Fibroblast of lung (primary cell): ENCODE measurements at places on chromosomes 3 and 15. TPM values are rescaled to one million over a fixed set of nuclear protein-coding genes. Genes with fewer than 3 reads are reported as not detected.

DNA sequence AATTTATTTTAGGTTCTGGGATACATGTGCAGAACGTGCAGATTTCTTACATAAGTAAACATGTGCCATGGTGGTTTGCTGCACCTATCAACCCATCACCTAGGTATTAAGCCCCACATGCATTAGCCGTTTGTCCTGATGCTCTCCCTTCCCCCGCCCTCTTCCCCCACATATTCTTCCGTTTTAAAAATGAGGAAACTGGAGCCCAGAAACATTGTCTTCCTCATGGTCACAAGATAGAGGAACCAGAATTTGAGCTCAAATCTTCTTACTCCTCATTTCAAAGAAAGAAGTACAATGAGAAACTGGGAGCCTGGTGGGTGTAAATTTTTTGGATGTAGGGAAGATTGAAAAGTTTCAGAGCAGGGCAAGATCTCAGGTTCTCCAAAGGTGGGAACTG lies 56.1 kb upstream of the USP3 start:
- H3K4me1 ChIP-seq: no peaks in the 10 kb centered on the region
- H3K27me3 ChIP-seq: peaks cover 8% of the 10 kb centered on the region
- no peaks in the 10 kb centered on the region for H3K36me3 ChIP-seq
- no peak overlapping the region for H3K27ac ChIP-seq
- no peak for DNase-seq

DNA sequence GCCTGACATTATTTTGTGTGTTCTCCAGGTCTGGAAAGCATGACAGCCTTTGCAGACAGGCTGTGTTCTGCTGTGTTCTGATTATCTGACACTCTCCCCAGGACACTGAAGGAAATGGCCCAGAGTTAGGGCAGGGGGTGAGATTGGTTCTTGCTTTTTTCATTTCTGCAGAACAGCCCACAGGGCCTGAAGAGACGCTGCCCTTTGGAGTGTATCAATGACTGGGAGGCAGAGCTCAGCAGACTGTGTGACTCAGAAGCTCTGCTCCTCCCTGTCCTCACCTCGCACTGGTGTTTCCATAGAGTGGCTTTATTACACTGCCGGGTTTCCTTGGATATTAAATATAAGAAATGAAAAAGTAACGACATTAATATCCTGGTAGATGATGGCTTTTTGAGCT lies 523.6 kb downstream of the NTRK3 start:
- H3K4me3 ChIP-seq: no peak overlapping the region
- no peak for DNase-seq
- H3K4me1 ChIP-seq: no peaks in the 10 kb centered on the region
- H3K27me3 ChIP-seq: no peaks in the 10 kb centered on the region

- no peaks in the 10 kb centered on the region for H3K36me3 ChIP-seq
- no peak overlapping the region for H3K27ac ChIP-seq
- DNase-seq: no peak
- H3K4me3 ChIP-seq: no peak overlapping the region
- H3K27me3 ChIP-seq: no peaks in the 10 kb centered on the region
Observed at GRCh38 chr15:89058376-89058775, 29.9 kb upstream of the ABHD2 start.

DNA sequence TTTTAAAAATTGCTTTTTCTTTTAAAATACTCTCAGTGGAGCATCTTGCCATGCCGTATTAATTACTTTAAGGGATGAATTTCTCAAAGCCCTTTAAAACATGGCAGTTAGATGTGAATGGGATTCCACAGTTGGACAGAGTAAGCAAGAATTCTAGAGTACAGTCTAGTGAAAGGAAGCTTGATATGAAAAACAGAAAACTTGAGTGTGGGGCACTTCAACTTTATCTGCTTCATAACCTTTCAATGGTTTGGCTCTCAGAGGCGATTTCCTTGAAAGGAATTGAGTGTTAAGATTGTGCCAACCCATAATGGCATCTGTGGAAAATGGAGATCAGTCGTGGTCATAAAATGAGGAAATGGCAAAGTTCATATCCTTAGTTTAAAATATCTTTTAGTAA lies 127.7 kb upstream of the SAMMSON start:
- no peaks in the 10 kb centered on the region for H3K36me3 ChIP-seq
- no peak overlapping the region for H3K27ac ChIP-seq
- no peak for DNase-seq
- no peak overlapping the region for H3K4me3 ChIP-seq
- no peaks in the 10 kb centered on the region for H3K27me3 ChIP-seq

DNA sequence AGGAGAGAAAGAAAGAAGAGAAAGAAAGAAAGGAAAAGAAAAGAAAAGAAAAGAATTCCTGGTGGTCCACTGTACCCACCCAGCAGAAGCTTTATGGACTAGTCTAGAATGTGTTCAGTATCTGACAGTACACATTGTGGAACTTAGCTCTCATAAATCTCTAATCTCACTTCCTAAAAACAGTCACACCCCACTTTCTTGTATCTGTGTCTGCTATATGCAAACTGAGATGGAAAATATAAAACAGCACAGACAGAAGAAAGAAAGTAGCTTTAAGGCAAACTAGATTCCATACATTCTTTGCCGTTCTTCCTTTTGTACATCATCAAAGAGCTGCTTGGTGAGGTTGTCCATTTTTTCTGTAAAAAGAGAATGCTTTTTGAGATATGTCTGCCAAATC lies 41.1 kb upstream of the GNB5 start:
- no peak overlapping the region for H3K4me3 ChIP-seq
- no peak overlapping the region for H3K27ac ChIP-seq
- DNase-seq: no peak
- no peaks in the 10 kb centered on the region for H3K36me3 ChIP-seq
- no peaks in the 10 kb centered on the region for H3K27me3 ChIP-seq

- no peak for DNase-seq
- H3K27ac ChIP-seq: no peak overlapping the region
- no peak overlapping the region for H3K4me3 ChIP-seq
- H3K36me3 ChIP-seq: no peaks in the 10 kb centered on the region
Observed at GRCh38 chr15:57651445-57651844, 55.1 kb upstream of the POLR2M start.

DNA sequence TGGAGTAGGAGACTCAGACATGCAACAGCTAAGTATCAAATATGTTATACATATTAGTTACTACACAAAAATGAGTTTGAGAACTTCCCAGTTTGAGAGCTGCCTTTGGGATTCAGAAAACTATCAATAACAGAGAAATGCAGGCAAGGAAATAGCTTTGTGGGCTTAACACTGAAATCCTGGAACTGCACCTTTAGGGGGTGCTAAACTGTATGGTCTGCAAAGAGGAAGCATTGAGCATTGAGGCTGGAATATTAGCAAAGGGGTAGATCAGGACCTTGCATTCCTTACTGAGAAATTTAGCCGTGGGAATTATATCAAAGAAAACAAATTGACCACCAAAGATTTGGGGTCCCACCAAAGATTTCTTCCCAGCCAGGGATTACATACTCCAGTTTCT lies 580.0 kb downstream of the ZNF385D start:
- H3K27me3 ChIP-seq: no peaks in the 10 kb centered on the region
- no peaks in the 10 kb centered on the region for H3K4me1 ChIP-seq
- DNase-seq: peak; percentile 6

The IL17RE gene
- total RNA-seq: 0.26 and 0.99 TPM in 2 replicates

- no peaks in the 10 kb centered on the region for H3K36me3 ChIP-seq
- H3K4me3 ChIP-seq: no peak overlapping the region
- H3K27me3 ChIP-seq: no peaks in the 10 kb centered on the region
- H3K27ac ChIP-seq: no peak overlapping the region
Observed at GRCh38 chr15:99432271-99433025, 133.3 kb upstream of the MEF2A start.

The MAGEL2 gene
- under 0.01 TPM in 2 replicates for total RNA-seq

The KY gene
- total RNA-seq: under 0.01 and 0.51 TPM in 2 replicates
